ENCODE measurements at places on chromosomes 5 and 9.

- DNase-seq: no peak
Observed at GRCh38 chr5:37792975-37793631, 46.7 kb downstream of the GDNF start.

DNA sequence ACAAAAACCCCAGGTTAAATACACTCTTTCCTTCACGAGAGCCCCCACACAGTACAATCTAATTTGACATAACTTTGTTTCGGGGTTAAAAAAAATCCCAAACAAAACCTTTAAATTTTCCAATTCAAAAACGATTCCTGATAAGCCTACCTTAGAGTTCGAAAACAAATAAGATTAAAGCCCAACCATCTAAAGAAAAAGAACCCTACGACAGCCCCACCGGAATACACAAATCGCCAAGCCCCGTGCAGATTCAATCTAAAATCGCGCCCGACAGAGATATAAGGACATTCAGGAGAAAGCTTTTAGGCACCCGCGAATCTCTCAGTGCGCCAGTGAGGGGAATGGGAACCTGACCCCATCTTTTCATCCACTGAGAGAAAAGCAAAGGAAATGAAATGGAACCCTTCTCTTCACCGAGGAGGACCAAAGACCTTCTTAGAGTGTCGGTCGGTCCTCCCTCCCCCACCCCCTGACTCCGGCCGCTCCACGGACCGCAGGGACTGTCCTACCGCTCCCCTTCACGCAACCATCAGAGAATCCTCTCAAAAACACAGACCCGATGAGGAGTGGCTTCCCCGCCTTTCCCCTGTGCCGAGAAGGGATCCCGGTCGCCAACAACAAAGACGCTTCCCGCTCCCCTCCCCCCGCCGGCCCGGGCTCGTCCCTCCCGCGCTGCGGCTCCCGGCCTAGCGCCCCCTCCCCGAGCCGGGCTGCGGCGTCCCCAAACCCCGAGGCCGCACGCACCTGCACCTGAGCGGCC, 925 bp downstream of the ABHD17B start:
- peak; percentile 12 for DNase-seq

DNA sequence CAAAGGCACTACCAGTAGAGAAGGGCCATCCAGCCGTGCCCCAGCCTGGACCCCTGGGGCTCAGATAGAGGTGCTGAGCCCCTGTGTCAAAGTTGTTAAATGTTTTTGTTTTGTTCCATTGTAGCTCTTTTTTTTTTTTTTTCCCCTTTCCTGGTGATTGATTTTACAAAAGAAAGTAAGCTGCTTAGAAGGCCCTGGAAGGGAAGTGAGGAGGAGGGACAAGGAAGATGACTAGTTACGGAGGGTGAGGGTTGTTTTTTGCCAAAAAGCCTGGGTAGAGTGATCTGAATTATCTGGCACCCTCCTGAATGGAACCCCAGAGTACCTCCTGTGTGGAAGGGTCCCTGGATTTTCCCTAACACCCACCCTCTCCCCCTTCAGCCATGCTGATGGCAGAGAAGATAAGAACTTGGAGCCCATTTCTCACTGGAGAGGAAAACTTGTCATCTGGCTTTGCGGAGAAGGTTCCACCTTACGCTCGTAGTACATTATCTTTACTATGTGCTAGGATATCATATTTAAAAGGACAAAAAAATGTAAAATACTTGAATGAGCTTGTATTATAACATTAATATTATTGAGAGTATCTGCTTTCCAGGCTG, 33.4 kb downstream of the FAXDC2 start:
- DNase-seq: no peak

DNA sequence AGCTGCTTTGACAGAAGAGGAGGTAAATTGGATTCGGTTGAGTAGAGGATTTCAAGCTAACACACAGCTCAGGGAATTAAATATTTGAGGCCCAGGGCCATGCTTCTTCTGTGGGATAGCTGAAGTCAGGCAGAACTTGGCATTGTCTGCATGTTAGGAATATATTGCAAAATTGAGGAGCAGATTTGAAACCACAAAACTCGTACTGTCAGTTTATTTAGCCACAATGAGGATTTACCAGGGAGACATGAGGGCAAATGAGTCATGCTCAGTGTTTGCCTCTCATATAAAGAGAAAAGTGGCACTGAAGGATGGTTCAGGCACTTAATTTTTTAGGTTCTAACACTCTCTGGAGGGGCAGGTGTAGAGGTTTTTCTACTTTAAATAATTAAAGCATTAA, 83.0 kb upstream of the PRLR start:
- DNase-seq: no peak

- DNase-seq: no peak
Observed at GRCh38 chr5:57774439-57774838, 291.8 kb upstream of the ACTBL2 start.

GRCh38 chr9:134487066-134487710, 154.4 kb upstream of the COL5A1 start:
- no peak for DNase-seq

- DNase-seq: no peak
Observed at GRCh38 chr9:35801328-35802128, 10.1 kb downstream of the NPR2 start.

- DNase-seq: peak; percentile 41
Observed at GRCh38 chr9:121059998-121060636, 10.0 kb upstream of the C5 start.

DNA sequence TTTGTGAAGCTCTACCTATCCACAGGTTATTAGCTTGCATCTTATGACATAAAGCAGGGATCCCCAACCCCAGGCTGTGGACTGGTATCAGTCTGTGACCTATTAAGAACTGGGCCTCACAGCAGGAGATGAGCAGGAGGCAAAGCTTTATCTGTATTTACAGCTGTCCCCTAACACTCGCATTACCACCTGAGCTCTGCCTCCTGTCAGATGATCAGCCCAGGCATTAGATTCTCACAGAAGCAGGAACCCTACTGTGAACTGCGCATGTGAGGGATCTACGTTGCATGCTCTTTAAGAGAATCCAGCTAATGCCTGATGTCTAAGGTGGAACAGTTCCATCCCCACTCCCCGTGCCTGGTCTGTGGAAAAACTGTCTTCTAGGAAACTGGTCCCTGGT, 19.7 kb downstream of the FBXW11 start:
- DNase-seq: no peak

All from central memory CD4-positive, alpha-beta T cell (primary cell).